ENCODE measurements at places on chromosomes 6 and 20.

DNA sequence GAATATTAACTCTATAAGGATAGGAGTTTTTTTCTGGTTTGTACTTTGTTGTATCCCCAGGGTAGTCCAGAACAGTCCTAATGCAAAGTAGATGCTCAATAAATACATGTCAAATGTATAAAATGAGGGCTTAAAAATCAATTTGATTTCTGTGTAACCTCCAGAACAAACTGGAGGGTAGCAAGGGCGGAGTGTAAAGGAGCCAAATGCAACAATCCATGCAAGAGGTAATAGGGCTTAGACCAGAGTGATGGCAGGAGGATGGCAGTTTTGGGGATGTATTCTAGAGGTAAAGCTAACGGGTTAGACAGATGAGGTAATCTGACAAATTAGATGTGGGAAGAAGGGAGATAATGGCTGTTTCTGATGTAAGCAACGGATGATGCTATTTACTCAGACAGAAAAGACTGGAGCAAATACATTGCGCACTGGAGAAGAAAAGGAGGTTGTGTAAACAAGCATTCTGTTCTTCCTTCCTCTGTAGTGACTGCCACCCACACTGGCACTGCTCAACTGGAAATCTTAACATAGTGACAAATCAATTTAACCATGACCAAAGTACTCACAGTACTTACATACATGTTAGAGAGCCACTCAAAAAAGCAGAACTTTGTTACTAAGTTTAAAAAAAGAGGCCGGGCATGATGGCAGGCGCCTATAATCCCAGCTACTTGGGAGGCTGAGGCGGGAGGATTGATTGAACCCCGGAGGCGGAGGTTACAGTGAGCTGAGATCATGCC, 2.0 kb downstream of the ZNF318 start:
- DNase-seq, result no peak

DNA sequence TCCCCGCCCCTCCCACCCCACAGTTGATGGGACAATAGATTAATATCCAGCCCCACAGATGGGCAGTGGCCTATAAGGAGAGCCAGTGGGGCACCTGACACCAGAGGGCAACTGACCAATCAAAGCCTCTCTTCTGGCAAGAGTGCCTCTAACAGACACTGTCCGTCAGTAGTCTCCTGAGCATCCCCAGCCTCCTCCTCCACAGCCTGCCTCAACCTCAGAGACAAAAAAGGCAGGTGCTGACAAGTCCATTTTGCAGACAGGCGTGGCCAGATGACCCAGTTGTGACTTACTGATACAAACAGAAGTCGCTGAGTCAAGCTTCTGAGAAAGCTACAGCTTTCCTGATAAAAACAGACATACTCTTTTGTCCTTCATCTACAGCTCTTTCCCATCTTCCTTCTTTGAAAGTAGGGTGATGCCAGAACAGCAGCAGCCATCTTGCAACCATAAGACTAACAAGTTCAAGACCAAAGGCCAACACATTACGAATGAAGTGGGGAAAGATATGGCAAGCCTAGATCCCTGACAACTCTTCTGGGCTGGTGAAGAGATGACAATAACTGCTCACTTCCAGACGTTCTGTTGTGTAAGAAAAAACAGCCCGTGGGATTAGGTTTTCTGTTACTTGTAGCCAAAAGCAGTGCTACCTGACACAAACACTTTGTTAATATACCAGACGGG, 12.3 kb downstream of the PPIL1 start:
- no peak for DNase-seq

GRCh38 chr20:17430125-17430950, 100.8 kb downstream of the BFSP1 start:
- DNase-seq, result no peak

- no peak for DNase-seq
These were observed 167.6 kb upstream of the CST7 start for GRCh38 chr20:24781418-24781980.

DNA sequence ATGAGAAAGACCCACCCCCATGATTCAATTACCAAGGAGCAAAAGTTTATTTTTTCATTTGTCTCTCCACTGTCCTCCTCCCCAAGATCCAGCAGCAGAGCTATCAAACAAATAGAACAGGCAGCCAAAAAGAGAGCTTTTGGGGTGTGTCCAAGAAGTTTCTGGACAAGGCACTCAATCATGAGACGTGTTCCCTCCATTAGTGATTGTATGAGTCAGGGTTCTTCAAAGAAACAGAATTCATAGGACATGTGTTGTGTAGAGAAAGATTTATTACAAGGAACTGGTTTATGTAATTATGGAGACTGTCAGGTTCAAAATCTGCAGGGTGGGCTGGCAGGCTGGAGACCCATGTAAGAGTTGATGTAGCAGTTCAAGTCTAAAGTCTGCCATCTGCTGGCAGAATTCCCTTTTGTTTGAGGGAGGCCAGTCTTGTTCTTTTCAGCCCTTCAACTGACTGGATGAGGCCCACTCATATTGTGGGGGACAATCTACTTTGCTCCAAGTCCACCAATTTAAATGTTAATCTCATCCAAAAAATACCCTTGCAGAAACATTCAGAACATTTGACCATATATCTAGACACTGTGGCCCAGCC, 248.1 kb upstream of the OPRM1 start:
- no peak for DNase-seq

- no peak for DNase-seq
These were observed 144.7 kb downstream of the ERMARD start for GRCh38 chr6:169895926-169896761.

- no peak for DNase-seq
These were observed 107.9 kb upstream of the PREP start for GRCh38 chr6:105510746-105511145.

- DNase-seq, result no peak
These were observed 645.6 kb downstream of the MMUT start for GRCh38 chr6:48817333-48818051.
